ENCODE measurements at places on chromosomes 2 and 18.
A peak's percentile ranks its signal among the peaks of the same experiment; 100 is the strongest.

- DNase-seq: no peak
These were observed 123.1 kb downstream of the RTTN start for GRCh38 chr18:70082430-70082829.

- peak; percentile 55 for DNase-seq
These were observed 140.3 kb upstream of the FOSL2 start for GRCh38 chr2:28252311-28252710.

- DNase-seq: no peak
These were observed 750 bp downstream of the STRADB start for GRCh38 chr2:201452058-201452921.

DNA sequence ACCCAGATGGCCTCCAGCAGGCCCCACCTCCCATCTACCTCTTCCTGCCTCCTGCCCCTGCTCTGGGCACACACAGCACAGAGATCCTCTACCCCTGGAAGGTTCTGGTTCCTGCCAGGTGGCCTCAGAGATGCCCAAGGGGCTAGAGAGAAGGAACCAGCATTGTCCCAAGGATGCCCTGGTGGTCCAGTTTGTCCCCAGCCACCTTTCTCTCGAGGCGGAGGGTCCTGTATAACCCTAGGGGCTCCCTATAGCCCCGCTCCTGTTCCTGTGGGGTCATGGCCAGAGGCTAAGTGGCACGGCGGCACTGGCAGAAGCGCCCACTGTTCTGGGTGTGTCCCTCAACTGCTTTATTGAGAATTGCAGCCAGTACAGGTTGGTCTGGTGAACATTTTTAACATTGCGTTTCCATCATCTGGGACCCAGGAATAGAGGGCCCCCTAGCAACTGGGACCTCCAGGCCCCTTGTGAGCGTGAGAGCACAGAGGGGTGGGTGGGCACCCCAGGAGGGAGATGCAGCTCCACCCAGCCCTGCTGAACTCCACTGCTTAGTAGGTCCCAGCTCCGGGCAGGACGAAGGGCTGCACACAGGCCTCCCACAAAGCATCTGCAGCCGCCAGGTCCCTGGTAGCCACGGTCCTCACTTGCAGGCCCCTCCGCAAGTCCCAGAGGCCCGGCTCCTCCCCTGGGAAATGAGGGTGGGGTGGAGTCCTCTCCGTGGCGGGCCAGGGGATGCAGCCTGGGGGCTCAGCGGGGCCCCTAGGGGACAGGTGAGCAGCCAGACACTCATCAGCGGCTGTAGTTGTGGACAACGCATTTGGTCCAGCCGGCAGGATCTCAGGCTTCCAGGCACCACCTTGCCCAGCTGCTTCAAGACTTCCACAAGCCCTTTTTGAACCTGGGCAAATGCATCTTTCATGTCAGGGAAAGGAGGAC, 33.1 kb downstream of the GPC1 start:
- DNase-seq: no peak

DNA sequence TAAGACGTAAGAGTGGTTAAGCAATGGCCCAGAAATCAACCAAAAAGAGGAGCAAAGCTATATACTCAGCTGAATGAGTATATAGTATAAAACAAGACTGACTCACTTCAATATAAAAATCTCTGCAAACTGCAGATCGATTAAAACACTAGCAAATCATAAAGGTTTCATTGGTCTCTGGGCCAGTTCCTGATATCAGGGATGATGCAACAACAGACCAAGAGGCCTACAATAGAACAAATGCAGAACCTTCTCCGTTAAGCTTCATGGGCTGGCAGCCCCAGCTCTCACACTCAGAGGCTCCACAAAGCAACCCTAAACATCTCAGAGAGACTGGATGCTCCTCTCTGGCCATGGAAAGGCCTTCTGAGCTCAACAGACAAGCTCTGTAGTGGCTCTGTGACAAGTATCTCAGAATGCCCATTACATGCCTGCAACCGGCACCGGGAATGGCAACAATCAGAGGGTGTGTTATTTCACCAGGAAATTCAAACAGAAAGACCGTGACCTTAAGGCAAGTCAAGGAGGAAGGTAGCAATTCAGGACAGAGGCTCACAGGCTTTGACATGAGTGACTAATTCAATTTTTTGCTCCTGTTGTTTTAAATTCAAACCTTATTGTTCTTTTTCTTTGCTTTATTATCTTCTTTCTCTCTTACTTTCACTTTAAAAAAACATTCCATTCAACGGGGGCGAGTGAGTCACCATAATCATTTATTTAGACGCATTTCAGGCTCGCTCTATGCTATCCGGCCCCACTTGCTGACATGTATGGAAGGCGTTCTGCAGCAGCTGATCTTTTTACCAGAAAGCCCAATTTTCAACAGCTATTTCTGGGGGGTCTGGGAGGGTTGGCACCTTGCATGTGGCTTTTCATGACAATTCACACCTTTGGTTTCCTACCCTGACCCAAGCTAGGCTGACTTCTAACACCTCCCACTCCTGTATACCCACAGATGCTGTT, 15.1 kb downstream of the CYRIA start:
- no peak for DNase-seq

GRCh38 chr18:64275593-64276300, 126.9 kb upstream of the LINC00305 start:
- DNase-seq: no peak

- no peak for DNase-seq
These were observed 7.9 kb downstream of the MAP2 start for GRCh38 chr2:209431701-209432100.

DNA sequence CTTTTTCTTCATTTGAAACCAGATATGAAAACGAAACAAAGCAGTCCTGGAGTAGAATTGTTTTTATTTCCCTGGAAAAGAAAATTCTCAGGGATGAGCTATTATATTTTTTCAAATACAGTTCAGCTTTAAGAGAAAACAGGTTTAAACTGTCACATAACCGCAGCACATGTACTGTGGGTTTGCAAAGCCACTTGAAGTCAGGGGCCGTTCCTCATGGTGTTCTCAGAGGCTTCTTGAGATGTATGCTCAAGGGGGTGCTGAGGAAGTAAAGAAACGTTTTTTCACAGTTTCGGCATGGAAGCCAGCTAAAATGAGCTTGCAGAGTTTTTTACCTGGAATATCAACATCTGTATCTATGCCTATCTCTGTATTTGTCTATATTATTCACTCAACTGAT, 225.3 kb downstream of the MC4R start:
- no peak for DNase-seq

DNA sequence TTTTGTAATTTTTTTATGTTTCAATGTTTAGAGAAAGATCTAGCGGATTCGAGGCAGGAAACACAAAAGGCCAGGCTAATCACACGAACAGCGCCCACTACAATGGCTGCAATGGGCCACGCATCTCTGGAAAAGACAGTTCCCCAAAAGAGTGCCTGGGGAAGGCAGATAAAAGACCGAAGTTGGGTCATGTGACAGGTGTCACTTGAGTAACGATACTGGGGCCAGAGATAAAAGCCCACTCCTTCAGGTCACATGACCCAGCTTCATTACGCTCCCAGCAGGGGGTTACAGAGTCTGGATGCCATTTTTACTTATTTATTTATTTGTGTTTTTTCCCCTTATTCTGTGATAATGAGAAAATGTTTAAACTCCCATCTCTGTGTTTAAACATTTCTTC, 95.4 kb downstream of the CDK15 start:
- DNase-seq: no peak

DNA sequence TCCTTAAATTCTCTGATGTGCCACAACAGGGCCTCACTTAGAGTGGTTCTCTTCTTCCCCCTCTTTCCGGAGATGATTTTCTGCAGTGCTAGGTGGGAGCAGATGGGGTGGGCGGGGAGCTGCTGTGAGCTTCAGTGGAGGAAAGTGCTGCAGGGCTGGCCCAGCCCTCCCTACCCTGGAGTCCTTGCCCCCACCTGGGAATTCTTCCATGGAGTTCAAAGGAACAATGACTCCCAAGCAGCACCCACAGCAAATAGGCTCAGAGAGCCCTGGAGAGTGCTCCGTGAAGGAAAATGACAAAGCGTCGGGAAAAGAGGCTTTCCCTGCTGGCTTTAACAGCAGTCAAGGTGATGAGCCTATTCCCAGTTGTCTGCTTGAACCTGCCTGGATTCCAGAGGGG, 28.8 kb downstream of the LOXHD1 start:
- DNase-seq: no peak

DNA sequence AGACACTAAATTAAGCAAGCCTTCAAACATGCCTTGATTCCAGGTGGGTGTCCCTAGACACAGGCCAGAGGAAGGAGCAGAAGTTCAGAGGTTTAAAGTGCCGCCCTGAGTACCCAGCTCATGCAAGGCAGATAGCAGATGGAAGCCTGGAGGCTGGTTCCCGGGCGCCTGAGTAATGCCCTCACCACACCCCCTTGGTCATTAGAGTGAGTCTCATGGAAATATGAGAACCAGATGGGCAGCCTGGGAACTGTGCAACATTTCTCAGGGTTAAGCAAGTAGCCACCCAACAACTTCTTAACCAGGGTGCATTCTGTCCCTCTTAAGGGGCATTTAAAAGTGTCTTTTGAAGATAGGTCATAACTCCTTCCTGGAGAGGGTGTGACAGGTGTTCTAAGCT, 44.1 kb downstream of the TGFA start:
- DNase-seq: no peak

DNA sequence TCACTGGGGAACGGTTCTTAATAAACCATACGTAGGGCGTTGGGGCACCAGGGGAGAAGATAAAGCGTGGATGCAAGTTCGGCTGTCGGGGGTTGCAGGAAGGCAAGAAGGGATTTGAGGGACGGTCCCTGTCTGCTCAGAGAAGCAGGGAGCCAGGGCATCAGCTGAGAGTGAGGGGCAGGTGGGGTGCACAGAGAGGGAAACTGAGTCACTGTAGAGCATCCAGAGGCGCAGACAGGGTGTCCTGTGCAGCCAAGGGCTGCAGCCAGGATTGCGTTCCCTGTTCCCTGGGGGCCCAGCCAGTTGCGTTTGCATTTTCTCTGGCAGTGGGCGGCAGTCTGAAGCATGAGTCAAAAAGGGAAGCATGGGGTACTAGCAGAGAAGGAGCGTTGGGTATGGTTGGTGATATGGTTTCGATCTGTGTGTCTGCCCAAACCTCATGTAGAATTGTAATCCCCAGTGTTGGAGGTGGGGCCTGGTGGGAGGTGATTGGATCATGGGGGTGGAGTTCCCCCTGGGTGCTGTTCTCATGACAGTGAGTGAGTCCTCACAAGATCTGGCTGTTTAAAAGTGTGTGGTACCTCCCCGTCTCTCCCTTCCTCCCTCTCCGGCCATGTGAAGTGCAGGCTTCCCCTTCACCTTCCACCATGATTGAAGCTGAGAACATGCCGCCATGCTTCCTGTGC, 202.9 kb downstream of the NDUFA10 start:
- no peak for DNase-seq

DNA sequence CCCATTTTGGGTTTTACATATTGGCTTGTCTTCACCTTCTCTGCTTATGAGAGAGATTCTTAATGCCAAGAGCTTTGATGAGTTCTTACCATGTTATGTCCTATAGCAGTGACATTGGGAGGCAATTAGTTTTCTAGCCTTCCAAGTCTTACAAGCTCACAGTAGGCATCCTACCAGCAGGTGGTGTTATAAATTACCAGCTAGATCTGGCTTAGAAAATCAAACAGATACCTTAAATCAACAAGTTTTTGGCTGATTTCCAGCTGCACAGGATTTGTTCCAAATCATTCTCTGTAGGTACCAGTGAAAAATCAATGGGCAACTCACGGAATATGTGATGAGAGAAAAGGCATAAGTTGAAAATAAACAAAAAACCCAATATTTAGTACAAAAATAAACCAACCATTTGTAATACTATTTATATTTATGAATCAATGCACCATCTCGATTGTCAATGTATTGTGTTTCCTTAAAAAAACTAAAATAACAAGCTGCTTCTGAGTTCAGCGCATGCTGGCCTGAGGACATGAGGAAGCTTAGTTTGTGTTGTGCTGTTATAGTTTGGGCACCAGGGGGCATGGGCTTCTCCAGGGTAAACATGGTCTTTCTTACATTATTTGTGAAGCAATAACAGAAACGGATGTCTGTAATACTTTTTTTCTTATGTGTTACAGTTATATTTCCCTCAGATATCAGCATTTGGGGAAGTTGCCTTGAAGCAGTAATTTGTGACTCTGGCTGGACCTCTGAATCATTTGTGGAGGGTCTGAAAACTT, 34.1 kb upstream of the NXPH2 start:
- DNase-seq: no peak

DNA sequence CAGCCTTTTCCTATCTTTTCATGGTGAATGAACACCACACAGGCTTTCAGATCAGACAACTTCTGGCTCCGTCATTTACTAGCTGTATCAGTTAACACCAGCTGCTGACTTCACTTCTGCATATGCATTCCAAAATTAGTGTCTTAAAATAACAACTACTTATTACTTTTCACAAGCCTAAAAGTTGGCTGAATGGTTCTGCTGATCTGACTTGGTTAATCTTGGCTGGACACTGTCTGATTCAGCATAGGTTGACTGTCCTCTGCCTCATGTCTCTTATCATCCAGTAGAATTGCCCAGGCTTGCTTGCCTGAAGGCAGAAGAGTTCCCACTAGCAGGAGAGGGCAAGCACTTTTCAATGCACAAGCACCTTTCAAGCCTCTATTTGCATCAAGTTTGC, 72.7 kb downstream of the MARCHF4 start:
- DNase-seq: no peak

DNA sequence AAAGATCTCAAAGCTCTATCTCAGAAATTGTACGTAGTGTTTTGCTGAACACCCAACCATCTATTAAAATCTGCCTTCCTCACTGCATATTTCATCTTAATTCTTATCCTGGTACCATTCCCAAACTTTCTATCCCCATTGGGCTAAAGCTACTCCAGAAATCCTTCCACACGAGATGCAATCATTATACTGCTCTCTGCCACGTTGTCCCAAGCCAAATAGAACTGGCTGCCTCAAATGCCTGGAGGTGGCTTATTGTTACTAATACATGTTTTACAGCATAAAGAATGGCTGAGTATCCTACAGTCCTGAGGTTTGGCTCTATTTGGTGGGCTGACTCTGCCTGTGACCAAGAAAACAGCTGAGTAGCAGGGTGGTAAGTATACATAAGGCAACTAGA, 306.0 kb upstream of the ACVR2A start:
- no peak for DNase-seq

GRCh38 chr18:77132369-77133050, at the start of gene MBP:
TSS of gene MBP (minus strand) at chr18:77132783. CDS start at chr18:77105261, 27,522 bp downstream.
- peak; percentile 83 for DNase-seq

GRCh38 chr2:95138702-95139101, 17.1 kb upstream of the MRPS5 start:
- DNase-seq: no peak

GRCh38 chr2:43993437-43993836, 2.4 kb downstream of the LRPPRC start:
- DNase-seq: no peak

GRCh38 chr2:191666226-191666625, 11.7 kb upstream of the NABP1 start:
- DNase-seq: no peak

- DNase-seq: no peak
These were observed 103.1 kb downstream of the SNTG2 start for GRCh38 chr2:1053786-1054185.
